SJSA1 (cell line): ENCODE measurements at places on chromosomes 12 and 14.

- peak; percentile 71 for DNase-seq
These were observed 7.2 kb upstream of the P2RX4 start for GRCh38 chr12:121202407-121203355.

DNA sequence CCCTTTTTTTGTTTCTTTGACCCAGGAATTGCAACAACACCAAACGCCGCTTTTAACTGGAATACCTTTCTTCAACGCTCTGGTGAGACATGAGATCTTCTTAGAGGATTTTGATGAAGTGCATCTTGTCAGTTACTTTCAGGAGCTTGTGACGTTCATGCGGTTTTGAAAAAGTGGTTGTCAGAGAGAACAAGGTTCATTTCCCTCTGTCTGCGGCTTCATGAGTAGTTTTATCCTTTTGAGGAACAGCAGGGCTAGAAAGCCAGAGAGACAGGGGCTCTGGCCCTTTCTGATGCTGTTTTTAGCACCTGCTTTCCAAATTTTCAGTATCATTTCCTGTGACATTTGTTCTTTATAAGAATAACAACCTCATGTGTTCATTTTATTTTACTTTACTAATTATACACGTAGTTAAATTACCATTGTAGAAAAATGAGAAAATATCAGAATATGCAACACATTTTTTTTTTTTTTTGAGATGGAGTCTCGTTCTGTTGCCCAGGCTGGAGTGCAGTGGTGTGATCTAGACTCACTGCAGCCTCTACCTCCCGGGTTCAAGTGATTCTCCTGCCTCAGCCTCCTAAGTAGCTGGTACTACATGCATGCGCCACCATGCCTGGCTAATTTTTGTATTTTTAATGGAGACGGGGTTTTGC lies 61.8 kb downstream of the GLT1D1 start:
- DNase-seq = no peak

GRCh38 chr12:67698672-67699581 lies 50.4 kb downstream of the DYRK2 start:
- no peak for DNase-seq

DNA sequence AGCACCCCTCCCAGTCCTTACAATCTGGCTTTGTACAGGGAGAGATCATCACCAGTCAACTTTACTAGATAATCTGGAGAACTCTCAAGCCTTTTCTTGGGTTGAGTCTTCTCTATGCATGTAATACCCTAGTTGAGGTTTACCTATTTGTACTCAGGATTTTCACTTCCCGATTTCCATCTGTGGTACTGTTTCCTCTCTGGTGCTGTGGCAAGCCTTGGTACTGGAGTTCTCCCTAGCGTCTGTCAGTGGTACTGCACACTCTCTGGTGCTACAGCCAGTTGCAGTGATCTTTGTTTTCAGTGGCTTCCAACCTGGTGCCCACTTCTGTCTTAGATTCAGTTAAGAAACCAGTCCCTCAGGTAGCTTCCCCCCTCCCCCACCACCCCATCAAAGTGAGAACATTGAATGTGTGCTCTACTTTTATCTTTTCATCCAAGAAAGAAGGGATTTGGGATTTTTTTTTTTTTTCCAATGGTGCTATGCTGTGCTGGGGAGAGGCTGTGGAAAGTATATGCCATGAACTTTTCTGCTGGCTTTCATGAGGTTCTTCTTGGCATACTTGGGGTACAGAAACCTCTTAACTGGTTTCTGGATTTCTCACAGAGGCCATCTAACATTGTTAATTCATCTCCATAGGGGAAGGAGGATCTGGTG lies 69.4 kb upstream of the EVL start:
- DNase-seq = peak; percentile 62

GRCh38 chr12:54019091-54019811 lies 9.0 kb upstream of the HOXC6 start:
- peak; percentile 55 for DNase-seq

DNA sequence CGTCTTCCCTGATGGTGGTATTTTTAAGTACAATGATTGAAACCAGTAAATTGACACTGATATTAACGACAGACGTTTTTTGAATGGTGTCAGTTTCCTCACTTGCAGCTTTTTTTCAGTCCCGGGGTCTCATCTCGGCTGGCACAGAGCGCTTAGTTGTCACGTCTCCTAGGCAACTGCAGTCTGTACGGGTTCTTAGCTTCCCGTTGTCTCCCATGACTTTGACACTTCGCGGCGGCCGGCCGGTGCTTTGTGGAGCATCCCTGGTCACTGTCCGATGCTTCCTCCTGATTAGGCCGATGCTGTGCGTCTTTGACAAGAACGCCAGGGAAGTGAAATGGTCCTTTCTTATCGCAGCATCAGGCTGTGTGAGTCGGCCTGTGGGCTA lies 67.4 kb downstream of the ADGRD1 start:
- no peak for DNase-seq

DNA sequence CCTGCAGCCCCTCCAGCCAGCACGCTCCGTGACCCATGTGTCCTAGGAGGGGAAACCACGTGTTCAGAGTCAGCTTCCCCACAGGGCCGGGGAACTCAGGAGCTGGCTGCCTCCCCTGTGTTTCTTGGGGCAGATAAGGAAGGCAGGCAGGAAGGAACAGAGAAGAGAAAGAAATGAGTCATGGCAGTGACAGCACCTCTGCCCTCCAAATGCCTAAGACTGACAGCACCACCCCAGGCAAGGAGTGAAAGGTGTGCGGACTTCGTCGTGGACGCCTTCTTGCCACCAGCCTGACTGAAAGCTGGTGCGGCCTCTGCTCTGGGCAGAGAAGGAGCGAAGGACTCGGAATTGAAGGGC lies 167.0 kb upstream of the FKBP4 start:
- no peak for DNase-seq

DNA sequence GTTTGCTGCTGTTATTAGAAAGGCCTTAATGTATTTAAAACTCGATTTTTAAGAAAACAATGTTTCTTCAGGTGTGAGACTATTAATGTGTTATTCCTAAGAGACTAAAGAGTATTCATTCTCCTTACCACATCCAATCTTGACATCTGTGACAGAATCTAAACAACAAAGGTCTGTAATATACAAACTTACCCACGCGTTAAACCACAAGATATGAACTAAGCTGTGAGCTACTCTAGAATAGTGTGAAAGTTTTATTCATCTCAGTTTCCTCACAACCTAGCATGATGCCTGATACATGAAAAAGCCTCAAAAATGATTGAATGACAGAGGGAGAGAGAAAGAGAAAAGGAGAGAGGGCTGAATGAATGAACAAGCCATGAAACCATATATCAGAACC lies 117.3 kb upstream of the COCH start:
- DNase-seq = no peak

DNA sequence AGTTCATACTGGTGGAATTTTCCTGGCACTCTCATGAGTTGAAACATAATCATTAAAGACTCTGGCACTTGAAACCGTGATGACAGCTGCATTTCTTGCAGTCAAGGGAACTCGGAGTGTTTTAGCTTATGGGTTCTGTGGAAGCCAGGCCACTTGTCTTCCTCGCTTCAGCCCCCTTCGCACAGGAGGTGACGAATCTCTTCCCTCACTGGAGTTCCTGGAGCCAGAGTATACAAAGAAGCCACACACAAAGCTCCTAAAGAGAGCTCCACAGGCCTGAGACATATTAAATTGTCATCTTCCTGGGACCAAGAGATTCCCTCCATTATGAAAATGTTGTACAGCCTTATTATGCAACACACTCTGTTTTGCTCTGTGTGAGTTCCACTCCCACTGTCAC lies 964.1 kb downstream of the TMEM121 start:
- DNase-seq = no peak

- no peak for DNase-seq
These were observed 1.3 kb upstream of the KRT72 start for GRCh38 chr12:52602552-52602951.

DNA sequence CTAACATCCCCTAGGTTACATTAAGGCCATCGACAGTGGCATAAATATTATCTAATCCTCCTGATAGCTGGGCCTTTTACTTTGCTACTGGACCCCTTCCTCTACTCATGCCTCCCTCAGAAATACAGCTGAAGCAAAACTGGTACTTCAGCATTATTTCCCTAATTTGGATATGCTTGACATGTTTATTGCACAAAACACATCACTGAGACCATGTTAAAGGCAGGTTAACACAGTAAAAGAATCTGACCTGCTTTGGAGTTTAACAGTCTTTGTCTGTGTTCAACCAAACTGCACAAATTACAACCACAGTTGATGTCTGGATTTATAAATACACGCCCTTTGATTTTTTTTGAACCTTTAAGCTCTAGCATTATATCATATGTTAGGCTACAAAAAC lies 156.6 kb downstream of the FOXA1 start:
- DNase-seq = no peak

DNA sequence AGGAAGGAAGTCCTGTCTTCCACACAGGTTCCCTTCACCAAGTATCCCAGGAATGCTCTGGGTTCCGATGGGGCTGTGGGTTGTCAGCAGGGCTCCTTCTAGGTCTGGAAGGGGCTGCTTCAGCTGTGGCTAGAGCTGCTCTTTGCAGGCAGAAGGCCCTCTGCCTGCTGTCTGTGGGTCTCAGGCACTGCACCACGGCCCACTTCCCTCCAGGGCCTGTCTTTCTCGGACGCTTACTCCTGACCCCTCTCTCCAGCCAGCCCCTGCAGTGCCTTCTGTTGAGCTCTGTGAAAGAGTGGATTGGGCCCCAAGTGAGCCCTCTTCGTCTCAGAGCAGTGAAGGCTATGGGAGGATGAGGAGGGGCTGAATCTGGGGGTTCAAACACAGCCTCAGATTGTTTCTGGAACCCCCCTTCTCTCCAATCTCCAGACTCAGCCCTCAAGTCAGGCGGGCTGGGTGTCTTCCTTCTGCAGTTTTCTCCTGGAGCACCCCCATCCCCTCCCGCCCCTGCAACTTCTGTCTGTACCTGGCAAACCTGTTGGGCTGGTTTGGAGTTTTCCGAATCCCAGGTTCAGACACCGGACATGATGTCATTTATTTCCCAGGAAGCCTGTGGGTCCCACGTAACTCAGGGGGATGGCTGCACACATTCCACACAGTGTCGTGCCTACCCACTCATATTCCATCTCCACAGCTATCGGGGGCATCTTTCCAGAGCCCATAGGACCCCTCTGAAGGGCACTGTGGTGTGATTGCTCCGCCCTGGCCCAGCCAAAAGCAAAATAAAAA lies 24.9 kb upstream of the SPPL3 start:
- DNase-seq = no peak

DNA sequence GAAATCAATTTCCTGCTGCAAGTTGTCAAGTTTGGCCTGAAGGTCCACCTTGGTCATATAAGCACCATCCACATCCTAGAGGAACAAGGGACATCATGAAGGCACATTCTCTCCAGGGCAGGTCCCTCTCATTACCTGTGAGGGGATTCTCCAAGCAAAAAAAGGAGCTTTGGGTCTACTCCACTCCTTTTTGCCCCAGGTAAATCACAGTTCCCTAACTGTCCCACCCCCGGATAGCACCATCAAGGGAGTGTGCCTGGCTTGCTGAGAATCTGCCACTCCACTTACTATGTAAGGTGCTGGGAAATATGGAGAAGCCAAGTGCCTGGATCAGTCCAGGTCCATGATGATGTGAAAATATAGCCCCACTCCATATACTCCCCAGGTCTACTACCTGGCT lies 2.5 kb downstream of the KRT1 start:
- peak; percentile 83 for DNase-seq

GRCh38 chr14:99643343-99643742 lies 1.6 kb upstream of the HHIPL1 start:
- DNase-seq = no peak

DNA sequence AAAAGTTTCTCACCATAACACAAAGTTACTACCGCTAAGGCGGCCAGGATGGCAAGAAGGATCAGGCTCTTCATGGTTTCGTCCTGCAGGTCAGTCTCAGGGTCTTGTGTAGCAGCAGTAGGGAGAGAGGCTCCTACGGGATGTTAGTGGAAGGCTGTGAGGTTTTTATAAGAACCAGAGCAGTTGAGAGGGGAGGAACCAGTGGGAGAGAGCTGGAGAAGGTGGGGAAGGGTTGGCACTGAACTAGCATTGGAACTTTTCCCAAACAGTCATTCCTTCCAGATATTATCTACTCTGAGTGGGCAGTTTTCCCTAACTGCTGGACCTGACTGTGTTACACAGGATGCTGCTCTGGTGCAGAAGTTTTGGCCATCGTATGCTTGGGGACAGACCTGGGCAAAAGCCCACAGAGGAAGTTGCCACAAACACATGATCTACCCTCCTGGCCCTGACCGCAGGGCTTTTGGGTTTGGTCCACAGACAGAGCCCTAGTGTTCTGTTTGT lies at the start of gene MGP:
Gene MGP, minus strand, starts transcription at position 137 of the 504 bp plus-strand sequence. Its CDS starts 63 bp downstream, at position 74.
- DNase-seq = no peak

GRCh38 chr12:68910128-68910527 lies 22.8 kb downstream of the CPM start:
- DNase-seq = no peak

DNA sequence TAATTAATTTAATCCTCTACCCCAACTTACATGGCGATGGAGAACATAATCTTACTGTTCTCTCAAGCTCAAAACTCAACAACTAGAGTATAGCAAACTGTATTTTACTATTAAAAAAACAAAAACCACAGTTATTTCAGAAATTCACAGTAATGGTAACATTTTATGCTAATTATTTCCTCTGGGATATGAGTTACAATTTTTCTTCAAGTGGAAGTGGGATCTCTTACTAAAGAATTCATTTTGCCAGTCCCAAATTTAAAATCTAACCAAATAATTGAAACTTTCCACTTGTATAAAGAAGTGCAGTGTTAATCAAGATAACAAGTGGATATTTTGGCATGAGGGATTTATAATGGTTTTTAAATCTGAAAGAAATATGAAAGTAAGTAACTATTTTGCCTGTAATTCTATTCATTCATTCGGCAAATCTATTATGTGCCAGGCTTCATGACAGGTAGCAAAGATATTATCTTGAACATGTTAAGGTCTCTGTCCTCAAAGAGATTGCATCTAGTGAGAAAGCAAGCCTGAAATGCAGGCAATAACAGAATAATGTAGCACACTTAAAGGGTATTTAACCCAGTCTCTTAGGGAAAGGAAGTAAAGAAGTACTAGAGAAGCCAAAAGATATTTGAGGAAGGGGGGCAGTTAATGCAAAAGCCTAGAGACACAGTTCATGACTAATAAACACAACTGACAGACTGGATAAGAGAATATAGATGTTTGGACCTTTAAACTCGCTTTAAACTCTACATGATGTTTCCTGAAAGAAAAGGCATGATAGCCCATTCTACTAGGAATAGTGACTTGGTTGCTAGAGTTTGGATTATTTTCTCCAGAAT lies 44.0 kb downstream of the TAOK3 start:
- no peak for DNase-seq

DNA sequence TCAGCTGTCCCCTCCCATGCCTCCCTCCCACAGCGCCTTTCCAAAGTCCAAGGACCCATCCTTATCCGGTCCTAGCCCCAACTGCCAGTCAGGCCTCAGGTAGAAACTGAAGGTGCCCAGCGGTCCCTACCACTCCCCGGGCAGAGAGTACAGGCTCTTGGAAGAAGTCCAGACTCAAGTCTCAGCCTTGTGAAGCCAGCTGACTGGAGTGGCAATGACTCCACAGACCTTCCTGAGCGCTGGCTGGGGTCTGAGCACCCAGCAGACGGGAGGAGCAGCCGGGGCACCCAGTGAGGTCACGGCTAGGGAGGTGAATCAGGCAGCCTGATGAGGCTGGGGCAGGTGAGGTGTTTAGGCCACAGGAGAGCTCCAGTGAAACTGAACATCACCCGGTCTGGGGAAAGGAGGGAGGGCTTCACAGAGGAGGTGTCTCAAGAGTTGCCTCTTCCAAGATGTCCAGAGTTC lies 60.0 kb downstream of the ITPK1 start:
- no peak for DNase-seq
